ENCODE measurements at places on chromosomes 1 and 21. TPM values are rescaled to one million over a fixed set of nuclear protein-coding genes. Genes with fewer than 3 reads are reported as not detected.

CDCA8 gene
- 1.2 TPM for polyA plus RNA-seq

RCSD1 gene
- 173 TPM for polyA plus RNA-seq

OPTC gene
- polyA plus RNA-seq: not detected

BCL2L15 gene
- polyA plus RNA-seq: 1.3 TPM

DNA sequence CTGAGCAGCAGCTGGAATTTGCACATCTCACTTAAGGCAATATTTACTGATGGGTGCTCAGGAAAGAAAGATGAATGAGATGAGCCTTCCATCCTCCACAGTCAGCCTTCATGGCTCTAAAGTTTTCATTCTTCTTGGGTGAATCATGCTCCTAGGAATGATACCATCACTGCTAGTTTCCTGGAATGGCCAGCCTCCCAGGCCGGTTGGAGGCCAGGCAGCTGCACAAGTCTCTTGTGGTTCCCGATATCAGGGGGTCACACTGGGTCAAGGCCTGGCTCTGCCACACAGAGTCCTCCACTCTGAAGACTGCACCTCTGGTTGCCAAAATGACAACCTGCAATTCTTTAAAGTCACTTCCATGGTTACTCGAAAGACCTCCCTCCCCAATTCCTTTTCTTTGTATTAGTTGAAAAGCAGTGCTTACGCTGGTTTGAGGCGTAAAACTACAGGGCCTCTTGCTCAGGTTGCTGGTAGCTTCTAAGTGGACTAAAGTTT is 46.2 kb upstream of the PALMD start:
- DNase-seq: no peak
- H3K27ac ChIP-seq: no peak overlapping the region
- H3K27me3 ChIP-seq: no peaks in the 10 kb centered on the region
- no peaks in the 10 kb centered on the region for H3K36me3 ChIP-seq
- H3K4me3 ChIP-seq: no peak overlapping the region

- no peaks in the 10 kb centered on the region for H3K36me3 ChIP-seq
- H3K27me3 ChIP-seq: no peaks in the 10 kb centered on the region
- H3K4me1 ChIP-seq: no peaks in the 10 kb centered on the region
- no peak overlapping the region for H3K4me3 ChIP-seq
Observed at GRCh38 chr1:228349701-228350171, 56.9 kb downstream of the TRIM11 start.

DNA sequence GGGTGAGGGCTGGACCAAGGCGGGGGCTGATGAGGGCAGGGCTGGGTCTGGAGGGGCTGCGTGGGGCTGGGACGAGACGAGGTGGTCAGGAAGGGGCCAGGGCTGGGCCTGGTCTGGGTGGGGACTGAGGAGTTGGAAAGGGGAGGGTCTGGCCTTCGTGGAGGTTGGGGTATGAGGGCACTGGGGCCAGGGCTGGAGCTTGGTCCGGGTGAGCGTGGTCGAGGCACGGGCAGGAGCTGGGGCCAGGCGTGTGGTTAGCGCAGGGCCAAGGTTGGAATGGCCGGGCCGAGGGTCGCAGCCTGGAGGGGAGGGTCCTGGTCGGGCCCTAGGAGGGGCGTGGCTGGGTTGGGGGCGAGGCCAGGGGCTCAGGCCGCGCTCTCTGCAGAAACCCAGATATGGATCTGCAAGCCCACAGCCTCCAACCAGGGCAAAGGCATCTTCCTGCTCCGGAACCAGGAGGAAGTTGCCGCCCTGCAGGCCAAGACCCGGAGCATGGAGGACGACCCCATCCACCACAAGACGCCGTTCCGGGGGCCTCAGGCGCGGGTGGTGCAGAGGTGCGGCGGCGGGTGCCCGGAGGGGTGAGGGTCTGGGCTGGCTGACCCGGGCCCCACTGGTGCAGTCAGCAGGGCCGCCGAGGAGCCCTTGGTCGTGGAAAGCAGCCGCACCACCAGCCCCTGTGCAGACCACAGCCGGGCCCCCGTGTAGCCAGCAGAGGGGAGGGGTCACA is 9.0 kb downstream of the TTLL10 start:
- no peaks in the 10 kb centered on the region for H3K27me3 ChIP-seq
- H3K27ac ChIP-seq: no peak overlapping the region
- no peak for DNase-seq

GRCh38 chr1:165894591-165894990 is 67.2 kb downstream of the UCK2 start:
- DNase-seq: no peak
- no peak overlapping the region for H3K27ac ChIP-seq
- H3K27me3 ChIP-seq: no peaks in the 10 kb centered on the region
- H3K4me1 ChIP-seq: peaks cover 6% of the 10 kb centered on the region
- H3K36me3 ChIP-seq: no peaks in the 10 kb centered on the region

- no peaks in the 10 kb centered on the region for H3K27me3 ChIP-seq
- H3K27ac ChIP-seq: no peak overlapping the region
- H3K4me1 ChIP-seq: no peaks in the 10 kb centered on the region
- H3K36me3 ChIP-seq: no peaks in the 10 kb centered on the region
- H3K4me3 ChIP-seq: no peak overlapping the region
Observed at GRCh38 chr1:247146671-247147070, 25.1 kb downstream of the ZNF124 start.

DNA sequence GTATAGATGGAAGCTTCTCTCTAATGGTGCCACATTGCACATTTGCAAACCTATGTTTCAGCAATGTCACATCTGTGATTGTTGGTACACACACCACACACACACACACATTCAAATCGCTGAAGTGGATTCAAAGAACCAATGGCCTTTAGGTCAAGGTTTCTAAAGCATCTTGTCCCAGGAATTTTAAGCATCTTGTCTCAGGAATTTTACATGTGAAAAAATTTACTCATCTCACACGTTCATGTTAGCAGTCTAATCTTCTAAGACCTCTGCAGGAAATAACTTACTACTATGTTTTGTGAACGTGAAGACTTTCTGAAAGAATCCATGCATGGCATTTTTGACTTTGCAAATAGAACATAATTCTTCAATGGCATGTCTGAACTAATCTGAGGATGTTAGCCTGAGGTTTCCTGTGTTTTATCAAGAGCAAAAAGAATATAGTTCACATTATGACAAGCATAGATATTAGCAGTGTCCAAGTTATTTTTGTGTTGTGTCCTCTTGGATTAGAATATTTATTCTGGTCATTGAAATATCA is 125.1 kb downstream of the CYYR1 start:
- no peaks in the 10 kb centered on the region for H3K27me3 ChIP-seq
- no peak overlapping the region for H3K27ac ChIP-seq
- H3K36me3 ChIP-seq: no peaks in the 10 kb centered on the region
- H3K4me1 ChIP-seq: no peaks in the 10 kb centered on the region
- no peak for DNase-seq

- DNase-seq: no peak
- H3K27me3 ChIP-seq: peaks cover 76% of the 10 kb centered on the region
- H3K27ac ChIP-seq: no peak overlapping the region
- H3K36me3 ChIP-seq: no peaks in the 10 kb centered on the region
Observed at GRCh38 chr1:156431366-156431765, 62.4 kb downstream of the RHBG start.

GRCh38 chr1:203346060-203346768 is 4.7 kb downstream of the FMOD start:
- no peak for DNase-seq
- H3K36me3 ChIP-seq: no peaks in the 10 kb centered on the region
- no peak overlapping the region for H3K4me3 ChIP-seq
- H3K27ac ChIP-seq: no peak overlapping the region

DNA sequence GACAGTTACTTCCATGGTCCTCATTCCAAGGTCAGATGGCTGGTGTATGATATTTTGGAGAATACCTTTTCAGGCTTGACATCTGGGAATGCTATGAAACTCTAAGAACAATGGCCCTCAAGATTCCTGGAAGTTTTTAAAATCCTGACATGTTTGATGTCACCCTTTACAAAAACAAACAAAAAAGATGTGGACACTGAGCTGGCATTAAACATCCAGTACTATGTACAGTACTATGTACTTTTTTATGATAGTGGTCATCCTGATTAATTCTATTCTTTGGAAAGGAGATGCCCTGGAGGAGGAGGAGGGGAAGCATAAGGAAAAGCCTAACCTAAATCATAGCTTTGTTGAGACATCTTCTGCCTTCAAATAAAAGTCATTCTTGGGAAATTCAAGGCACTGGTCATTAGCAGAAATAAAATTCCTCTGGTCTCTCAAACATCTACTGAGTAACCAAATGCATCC is 235.4 kb downstream of the HMCN1 start:
- H3K36me3 ChIP-seq: no peaks in the 10 kb centered on the region
- H3K4me1 ChIP-seq: no peaks in the 10 kb centered on the region
- no peaks in the 10 kb centered on the region for H3K27me3 ChIP-seq
- no peak for DNase-seq
- H3K4me3 ChIP-seq: no peak overlapping the region

GRCh38 chr21:33936301-33937038 is 20.9 kb upstream of the ATP5PO start:
- H3K4me1 ChIP-seq: peaks cover 90% of the 10 kb centered on the region
- peak overlapping the region; percentile 48 for H3K4me3 ChIP-seq
- no peaks in the 10 kb centered on the region for H3K36me3 ChIP-seq
- peak; percentile 81 for DNase-seq
- peak overlapping the region; percentile 67 for H3K27ac ChIP-seq
- no peaks in the 10 kb centered on the region for H3K27me3 ChIP-seq
